ENCODE measurements at places on chromosomes 12 and 14. TPM values are rescaled to one million over a fixed set of nuclear protein-coding genes. Genes with fewer than 3 reads are reported as not detected.

CPNE6 gene
- not detected for total RNA-seq

DNA sequence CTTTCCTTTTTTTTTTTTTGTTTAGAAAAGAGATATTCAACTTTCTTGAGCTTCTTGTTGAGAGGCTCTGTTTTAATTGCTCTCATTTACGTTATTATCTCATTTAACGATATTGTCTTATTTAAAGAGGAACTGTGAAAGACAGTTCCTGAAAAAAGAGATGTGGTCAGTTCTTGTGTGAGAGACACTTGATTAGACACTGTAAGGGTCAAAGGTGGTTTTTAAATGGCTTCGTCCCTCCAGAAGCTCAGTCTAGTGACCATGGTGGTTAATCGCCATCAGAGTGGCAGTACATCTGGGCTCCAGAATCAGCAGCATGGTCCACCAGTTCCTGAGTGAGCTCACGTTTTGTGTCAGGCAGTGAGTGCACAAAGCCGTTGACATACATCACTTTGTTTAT, 57.9 kb upstream of the KCNA5 start:
- no peak for DNase-seq

- DNase-seq = no peak
Observed at GRCh38 chr12:57491393-57492280, 3.8 kb downstream of the MARS1 start.

DNA sequence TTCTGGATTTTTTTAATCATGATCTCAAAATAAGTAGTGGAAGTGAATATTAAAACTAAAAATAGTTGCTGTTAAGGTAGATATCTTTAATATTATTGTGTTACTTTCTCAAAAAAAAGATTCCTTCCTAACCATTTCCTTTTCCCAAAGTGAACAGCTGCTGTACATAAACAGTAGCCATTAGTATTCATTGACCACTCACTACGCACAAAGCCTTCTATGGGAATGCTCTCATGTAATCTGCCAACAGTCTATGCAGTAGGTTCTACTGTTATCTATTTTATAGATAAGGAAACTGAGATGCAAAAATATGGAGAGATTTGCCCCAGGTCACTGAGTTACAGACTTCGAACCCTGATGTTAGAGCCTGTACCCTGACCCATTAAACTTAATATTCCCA, 32.1 kb downstream of the ZFP36L1 start:
- DNase-seq = no peak

CDKL1 gene
- total RNA-seq = 15.8 TPM

DNA sequence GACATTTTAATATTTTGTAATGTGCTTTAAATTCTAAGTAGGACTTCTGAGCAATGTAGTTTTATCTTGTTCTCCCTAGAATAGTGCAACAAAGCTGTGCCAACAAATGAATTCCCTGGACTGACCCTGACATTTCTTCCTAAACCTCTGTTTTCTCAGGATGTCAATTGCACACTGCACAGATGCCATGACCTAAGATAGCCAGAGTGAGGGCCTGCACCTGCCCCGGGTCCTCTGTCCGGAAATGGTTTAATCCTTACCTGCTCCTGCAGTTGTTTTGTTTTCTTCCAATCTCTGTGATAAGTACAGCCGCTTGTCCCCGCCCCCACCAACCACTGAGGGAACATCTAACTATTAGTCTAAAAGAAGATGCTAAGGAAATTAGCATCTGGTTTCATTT, 831.5 kb downstream of the GALC start:
- no peak for DNase-seq

GRCh38 chr12:4421590-4422031, 24.0 kb downstream of the FGF6 start:
- peak; percentile 14 for DNase-seq

GRCh38 chr14:51852541-51852940, 7.9 kb upstream of the GNG2 start:
- no peak for DNase-seq

DNA sequence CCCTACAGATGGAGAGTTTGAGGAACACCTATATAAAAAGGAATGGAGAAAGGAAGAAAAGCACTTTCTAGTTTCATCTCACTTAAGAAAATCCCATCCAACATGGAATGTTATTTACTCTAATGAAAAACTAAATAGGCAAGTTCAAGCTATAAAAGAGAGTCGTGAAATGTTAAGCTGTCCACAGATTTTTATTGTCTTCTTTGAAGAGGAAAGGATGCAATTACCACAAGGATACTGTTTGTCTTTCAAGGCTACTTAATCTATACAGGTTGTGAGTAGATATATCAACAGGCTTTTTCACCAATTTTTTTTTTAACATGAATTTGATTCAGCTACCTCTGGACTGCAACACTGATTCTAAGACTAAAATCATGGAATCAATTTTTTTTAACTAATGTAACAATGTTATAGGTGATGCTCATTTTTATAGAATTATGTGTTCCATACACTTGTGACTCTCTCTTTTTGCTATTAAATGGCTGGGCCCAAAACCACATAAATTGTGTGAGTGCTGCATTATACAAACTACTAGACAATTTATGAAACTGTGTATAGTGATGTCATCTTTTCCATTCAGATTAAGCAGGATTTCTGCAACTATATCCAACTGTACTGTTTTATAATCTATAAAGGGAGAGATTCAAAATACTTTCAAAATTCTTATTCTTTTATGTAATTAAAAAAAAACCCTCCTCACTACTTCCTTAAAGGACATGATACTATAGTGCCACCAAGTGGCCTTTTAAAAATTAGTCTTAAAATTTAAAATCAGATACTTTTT, 26.8 kb upstream of the BMAL2 start:
- DNase-seq = no peak

OVCH1 gene
- total RNA-seq = not detected

DNA sequence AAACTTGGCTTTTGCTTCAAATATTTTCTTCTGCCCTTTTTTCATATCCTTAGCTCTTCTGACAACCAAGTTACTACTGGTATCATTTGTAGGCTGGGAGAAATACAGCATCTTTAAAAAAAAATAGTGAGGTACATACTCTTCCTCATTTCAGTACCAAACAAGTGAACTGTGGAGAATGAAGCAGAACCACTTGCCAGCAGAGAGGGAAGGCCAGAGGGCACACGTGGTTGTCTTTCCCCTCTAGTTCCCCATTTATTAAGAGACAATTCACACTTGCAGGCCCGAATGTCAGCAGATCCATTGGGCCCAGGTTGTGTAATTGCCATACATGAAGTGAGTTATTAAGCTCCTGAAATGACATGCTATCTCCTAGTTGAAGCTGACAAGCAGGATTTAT, 3.2 kb downstream of the SUSD6 start:
- DNase-seq = no peak

CLEC1B gene
- not detected for total RNA-seq

GRCh38 chr12:124311292-124312109, 16.6 kb downstream of the RFLNA start:
- DNase-seq = no peak

- DNase-seq = no peak
Observed at GRCh38 chr12:119236372-119236771, 57.6 kb downstream of the HSPB8 start.

NEUROD4 gene
- not detected for total RNA-seq

GRCh38 chr14:54808326-54809161, 94.1 kb downstream of the GCH1 start:
- DNase-seq = no peak

KRT84 gene
- total RNA-seq = not detected

DNA sequence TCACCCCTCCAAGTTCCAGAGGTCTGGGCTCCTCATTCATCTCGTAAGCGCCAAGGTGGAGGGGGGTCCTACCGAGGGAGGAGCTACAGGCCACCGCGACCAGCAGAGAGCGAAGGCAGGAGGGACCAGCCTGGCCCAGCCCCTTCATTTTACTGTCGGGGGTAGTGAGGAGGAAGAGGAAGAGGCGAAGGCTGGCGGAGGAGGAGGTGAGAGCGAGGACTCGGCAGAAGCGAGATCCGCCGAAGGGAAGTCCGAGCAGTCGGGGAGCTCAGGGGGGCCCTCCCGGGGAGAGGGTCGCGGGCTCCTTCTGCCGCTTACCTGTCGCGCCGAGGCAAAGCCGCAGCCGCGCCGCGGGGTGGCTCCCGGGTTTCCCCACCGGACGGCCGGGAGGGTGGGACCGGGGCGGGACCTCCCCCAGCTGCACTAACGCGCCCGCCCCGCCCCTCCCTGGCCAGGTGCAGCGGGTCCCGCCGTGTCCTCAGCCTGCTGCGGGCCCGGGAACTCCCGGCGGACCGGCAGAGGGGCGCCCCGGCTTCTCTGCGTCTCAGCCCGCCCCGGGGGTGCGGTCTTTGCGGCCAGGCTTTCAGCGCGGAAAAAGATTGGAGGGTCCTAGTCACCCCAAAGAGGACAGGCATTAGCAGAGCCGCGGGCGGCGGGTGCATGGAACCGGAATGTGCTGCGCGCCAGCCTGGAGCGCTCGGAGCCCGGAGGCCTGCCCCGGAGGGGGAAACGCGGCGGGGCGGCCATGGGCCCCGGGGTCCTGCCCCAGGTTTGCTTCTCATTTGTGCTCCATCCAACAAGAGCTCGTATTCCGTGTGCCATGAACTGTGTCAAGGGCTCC, at the start of gene GALNT6:
Gene GALNT6 (minus strand): TSS at position 124 of the 841 bp plus-strand sequence. CDS start 11,625 bp downstream, outside the sequence.
- no peak for DNase-seq

- no peak for DNase-seq
Observed at GRCh38 chr12:10718279-10718821, 4.8 kb downstream of the YBX3 start.

DNA sequence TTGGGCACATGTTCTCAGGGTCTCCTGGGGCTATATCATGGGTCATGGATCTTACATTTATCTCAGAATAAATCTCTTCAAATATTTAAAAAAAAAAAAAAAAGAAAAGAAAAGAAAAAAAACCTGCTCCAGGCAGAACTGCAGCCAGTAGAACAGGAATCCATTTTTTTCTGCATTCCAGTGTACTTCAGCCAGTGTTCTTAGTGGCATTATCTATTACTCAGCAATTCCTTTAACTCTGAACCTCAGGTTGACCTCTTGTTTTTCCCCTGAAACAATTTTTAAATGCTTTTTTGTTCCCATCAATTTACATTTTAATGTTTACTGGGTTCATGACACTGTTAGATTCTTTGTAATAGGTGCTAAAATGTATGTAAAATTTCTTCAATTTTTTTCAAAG, 66.7 kb upstream of the STXBP6 start:
- DNase-seq = no peak

GRCh38 chr14:87992346-87992717, 650 bp downstream of the GALC start:
- DNase-seq = no peak

BRMS1L gene
- total RNA-seq = 5.3 TPM

GRCh38 chr14:58994130-58994529, 194.3 kb upstream of the DAAM1 start:
- DNase-seq = no peak

- no peak for DNase-seq
Observed at GRCh38 chr12:97637770-97638169, 175.2 kb downstream of the RMST start.

DNA sequence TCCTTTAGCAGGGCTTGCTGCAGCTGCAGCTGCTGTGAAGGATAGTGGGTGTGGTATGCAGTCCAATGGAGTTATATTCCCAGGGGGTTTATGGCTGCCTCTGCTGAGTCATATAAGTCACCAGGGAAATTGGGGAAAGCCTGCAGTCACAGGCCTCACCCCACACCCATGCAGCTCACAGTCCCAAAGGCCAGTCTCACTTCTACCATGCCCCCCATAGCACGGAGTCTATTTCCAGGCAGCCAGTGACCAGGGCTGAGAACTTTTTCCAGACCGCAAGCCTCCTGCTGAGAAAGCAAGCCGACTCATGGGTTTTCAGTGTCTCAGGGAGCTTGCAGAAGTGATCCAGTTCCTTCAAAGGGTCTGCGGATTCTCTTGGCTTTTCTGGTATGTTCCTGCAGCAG, 322.4 kb upstream of the CLEC14A start:
- DNase-seq = no peak

SERPINA12 gene
- total RNA-seq = not detected

- DNase-seq = no peak
Observed at GRCh38 chr12:22333186-22333712, 1.3 kb downstream of the ST8SIA1 start.

- DNase-seq = no peak
Observed at GRCh38 chr12:99709619-99710018, 62.1 kb downstream of the GARIN6 start.

DNA sequence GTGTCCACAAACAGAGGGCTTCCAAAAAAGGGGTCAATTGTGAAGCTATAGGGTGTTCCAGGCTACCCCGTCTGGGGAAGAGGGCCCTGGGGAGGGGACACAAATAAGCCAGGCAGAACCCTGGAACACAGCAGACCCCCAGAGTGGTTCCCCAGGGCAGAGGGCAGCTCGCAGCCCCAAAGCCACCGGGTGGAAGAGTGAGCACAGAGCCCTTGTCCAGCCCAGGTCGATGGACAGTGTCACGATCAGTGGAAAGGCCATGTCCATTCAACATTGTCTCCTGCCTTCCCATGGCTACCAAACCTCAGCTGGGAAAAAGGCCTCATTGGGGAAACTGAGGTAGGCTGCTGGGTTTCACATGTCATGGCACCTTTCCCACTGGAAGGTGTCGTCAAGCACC, 131.4 kb downstream of the DICER1 start:
- no peak for DNase-seq

DNA sequence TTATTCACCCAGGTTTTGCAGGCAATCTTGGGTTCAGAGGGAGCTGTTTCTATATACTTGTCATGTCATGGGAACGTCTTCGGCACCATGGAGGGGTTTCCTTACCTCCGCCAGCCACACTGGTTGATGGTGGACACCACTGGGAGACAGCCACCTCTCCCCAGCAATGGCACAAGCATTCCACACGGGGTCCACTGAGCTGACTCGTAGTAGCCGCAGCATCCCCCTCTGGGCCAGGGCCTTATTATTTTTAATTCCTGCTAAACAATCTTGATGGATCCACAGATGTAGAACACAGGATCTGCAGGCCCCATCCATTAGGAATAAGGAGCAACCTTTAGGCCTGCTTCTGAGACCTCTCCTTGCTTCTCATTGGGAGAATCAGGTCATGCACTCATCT, 132.9 kb downstream of the DICER1 start:
- DNase-seq = no peak

GRCh38 chr14:34684578-34684977, 29.8 kb downstream of the CFL2 start:
- DNase-seq = no peak

DNA sequence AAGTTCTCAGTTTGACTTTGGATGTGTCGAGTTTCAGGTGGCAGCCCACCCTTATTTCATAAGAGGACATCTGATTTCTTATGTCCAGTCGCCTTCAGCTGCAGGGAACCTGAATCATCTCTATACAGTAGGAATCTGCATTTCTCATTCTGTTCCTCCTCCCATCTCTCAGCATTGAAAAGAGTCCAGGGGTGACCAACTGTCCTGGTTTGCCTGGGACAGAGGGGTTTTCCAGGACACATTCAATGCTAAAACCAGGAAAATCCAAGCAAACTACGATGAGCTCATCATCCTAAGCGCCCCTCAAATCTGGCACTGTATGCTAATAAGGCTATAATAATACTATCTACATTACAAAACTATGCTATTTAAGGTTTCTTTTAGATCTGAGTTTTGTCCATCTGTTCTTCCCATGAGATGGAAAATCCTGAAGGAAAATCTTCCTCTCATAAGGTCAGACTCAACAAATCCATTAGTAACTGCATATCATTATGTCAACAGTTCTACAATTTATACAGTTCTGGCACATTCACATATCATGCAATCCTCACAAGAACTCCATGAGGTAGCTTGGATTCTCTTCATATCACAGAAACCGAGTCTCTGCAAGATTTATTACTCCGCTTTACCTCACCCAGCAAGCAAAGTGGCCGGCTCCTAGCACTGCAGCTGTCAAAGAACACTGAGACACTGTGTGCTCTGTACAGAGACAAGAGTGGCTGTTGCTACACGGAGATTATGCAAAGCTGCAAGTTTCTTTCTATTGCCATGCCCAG, 15.6 kb upstream of the CALM1 start:
- DNase-seq = no peak

Data from glomerular endothelial cell (primary cell).